Left kidney (tissue), 8 donors: ENCODE measurements at places on chromosomes 4 and X. TPM values are rescaled to one million over a fixed set of nuclear protein-coding genes. Genes with fewer than 3 reads are reported as not detected.

Gene ZCCHC18
- polyA plus RNA-seq, result 6.1 TPM

GRCh38 chr4:150235808-150236271 is 157.6 kb downstream of the DCLK2 start:
- DNase-seq, result no peak

Gene ART3
- polyA plus RNA-seq, result 0.42 TPM

- no peak for DNase-seq
Measured at GRCh38 chr4:173254646-173255045, 79.5 kb downstream of the HMGB2 start.

- no peak for DNase-seq
Measured at GRCh38 chr4:99918656-99919055, 24.4 kb upstream of the LAMTOR3 start.

DNA sequence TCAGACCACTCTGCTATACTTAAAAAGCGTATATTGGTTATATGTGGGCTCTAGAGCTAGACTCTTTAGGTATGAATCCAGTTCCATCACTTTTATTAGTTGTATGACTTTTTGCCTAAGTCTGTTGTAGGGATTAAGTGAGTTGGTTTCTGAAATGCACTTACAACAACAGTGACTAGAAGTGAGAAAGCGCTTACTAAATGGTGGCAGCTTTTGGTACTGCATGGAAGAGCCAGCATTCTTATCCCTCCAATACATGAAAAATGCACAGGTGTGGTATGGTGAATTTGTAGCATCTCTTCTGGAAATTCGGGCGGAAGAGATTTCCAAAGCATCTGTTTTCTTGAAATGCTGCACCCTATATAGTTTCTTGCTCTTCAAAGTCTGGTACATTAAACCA is 117.1 kb downstream of the SPANXA1 start:
- DNase-seq, result no peak

Gene GLRA2
- polyA plus RNA-seq, result 0.52 TPM

Gene PDGFRA
- 159 TPM for polyA plus RNA-seq

GRCh38 chr4:23368081-23368697 is 521.7 kb downstream of the PPARGC1A start:
- no peak for DNase-seq

Gene ATP1B4
- 0.05 TPM for polyA plus RNA-seq

GRCh38 chr4:15755321-15756155 is 22.6 kb upstream of the CD38 start:
- DNase-seq, result no peak

Gene PRKG2
- polyA plus RNA-seq, result 2.8 TPM

GRCh38 chr4:112170451-112170993 is 25.3 kb downstream of the FAM241A start:
- DNase-seq, result no peak

DNA sequence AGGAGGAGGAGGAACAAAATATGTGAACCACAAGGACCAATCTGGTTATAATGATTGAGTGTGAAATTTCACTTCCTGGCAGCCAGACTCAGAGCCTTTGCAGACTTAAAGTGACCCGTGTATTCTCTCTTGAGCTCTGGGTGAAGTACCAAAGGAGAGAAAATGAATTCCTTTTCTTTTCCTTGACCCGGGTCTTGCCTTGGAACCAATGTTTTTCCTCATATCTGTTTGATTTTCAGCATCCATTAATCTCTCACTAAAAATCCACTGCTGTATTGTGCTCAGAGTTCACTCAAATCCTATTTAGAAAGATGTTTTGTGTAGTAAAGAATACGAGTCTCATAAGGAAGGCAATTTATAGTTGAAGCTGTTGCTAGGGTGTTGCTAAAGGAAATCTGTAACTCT is 78.3 kb upstream of the C1QTNF7 start:
- DNase-seq, result no peak

Gene WDR17
- polyA plus RNA-seq, result 16.2 TPM

Gene PNMA6A
- polyA plus RNA-seq, result 10.0 TPM

Gene ZNF718
- polyA plus RNA-seq, result 18.3 TPM

Gene NALF2
- polyA plus RNA-seq, result 0.35 TPM

GRCh38 chr4:41692717-41693345 is 55.7 kb downstream of the PHOX2B start:
- peak; percentile 36 for DNase-seq

- DNase-seq, result no peak
Measured at GRCh38 chr4:157550028-157550427, 329.5 kb downstream of the GRIA2 start.

- DNase-seq, result no peak
Measured at GRCh38 chrX:155127940-155128339, 56.6 kb downstream of the BRCC3 start.

Gene SPINK2
- polyA plus RNA-seq, result not detected

- no peak for DNase-seq
Measured at GRCh38 chr4:38957893-38958292, 74.3 kb downstream of the TMEM156 start.

GRCh38 chrX:106278951-106279350 is 110.8 kb downstream of the PWWP3B start:
- no peak for DNase-seq

DNA sequence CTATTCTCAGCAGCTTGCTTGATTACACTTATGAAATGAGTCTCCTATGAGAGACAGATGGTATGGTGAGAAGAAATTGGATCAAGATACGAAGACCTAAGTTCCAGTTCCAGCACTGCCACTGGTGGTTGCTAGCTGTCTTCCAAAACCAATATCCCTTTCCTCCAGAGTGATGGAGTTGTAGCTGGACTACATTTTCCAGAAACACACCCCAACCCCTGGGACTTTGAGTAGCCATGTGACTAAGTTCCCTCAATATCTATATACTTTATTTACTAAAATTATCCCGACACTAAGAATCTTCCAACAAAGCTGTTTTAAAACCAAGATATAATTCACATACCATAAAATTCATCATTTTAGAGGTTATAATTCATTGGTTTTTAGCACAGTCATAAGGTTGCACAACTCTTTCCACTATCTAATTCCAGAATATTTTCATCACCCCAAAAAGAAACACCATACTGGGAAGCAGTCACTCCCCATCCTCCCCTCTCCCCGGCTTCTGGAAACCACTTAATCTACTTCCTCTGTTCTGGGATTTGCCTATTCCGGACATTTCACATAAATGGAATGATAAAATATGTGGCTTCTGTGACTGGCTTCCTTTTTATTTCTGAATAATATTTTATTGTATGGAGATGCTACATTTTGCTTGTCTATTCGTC is 118.0 kb downstream of the MANBA start:
- DNase-seq, result no peak

GRCh38 chr4:53315300-53315699 is 50.6 kb downstream of the SCFD2 start:
- no peak for DNase-seq

DNA sequence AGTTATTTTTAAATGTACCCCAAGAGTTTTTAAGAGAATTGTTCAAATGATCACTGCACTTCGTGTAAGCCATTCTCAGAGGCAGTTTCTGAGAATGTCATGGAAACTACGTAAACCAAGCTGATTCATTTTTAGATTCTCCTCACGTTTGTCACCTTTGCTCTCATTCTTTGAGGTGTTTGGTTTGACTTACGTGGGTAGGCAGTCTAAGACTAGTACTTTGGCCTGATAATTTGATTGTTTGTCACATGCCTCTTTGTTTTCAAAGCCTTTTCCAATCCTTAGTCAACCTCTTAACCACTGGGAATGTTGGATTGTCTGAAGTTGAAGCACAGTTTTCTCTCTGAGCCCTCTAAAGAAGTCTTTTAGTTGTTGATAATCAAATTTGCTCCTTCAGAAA is 10.5 kb downstream of the SEPTIN11 start:
- DNase-seq, result no peak

- DNase-seq, result peak; percentile 85
Measured at GRCh38 chr4:86359944-86360478, at the start of gene MAPK10. Gene MAPK10 (minus strand): TSS chr4:86360053.

Gene TTC29
- 2.1 TPM for polyA plus RNA-seq

- no peak for DNase-seq
Measured at GRCh38 chr4:4803216-4803911, 56.1 kb upstream of the MSX1 start.

Gene NUP62CL
- 14.1 TPM for polyA plus RNA-seq

Gene GABRG1
- polyA plus RNA-seq, result 0.18 TPM

GRCh38 chr4:67721315-67721769 is 20.4 kb upstream of the UBA6 start:
- no peak for DNase-seq

DNA sequence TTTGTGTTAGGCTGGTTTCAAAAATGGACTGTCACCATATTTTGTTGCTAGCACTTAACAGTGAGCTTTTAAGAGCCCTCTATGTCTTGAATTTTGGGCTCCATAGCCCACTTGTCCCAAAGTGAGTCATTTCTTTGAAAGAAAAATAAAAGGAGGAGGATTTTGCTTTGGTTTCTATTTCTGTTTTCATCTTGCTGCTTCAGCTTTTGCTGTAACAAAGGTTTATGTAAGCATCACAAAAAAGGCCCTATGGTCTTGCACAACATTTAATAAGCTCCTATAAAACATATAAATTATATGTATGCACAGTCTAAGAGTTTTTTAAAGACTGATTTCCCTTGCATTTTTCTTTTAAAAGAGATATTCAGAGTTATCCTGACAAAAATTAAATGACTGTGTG is 105.2 kb downstream of the PHOX2B start:
- DNase-seq, result no peak

DNA sequence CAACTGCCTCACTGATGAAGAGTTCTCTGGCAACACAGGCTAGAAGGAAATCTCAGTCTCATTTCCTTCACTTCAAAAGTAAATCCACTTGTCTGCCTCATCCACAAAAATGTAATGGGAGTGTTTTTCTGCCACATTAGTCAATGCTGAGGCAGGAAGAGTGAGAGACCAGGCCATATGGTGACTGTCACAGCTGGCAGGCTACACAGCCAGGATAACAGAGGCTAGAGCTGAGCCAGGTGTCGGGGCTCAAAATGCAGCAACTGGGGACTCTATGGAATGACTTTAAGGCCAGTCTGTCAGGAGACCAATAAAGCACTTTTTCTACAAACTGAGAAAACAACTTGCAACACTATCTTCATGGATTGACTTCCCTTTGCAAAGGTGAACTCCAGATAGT is 204.2 kb downstream of the GPC3 start:
- no peak for DNase-seq

Gene APOOL
- 28.5 TPM for polyA plus RNA-seq

DNA sequence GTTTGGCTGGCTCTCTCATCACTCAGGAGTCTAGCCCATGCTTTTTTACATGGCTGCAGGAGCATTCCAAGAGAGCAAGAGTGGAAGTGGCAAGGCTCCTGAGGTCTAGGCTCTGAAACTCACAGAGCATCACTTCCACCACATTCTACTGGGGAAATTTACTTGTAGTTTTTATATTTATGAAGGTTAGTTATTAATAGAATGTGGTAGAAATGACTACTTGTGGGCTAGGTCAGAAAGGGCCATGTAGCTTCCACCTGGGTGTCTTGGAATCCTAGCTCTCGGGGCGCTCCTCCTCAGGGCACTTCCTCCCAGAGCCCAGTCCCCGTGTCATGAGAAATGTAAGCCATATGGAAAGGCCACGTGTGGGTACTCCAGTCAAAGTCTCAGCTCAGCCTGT is 127.0 kb upstream of the CASK start:
- DNase-seq, result no peak

DNA sequence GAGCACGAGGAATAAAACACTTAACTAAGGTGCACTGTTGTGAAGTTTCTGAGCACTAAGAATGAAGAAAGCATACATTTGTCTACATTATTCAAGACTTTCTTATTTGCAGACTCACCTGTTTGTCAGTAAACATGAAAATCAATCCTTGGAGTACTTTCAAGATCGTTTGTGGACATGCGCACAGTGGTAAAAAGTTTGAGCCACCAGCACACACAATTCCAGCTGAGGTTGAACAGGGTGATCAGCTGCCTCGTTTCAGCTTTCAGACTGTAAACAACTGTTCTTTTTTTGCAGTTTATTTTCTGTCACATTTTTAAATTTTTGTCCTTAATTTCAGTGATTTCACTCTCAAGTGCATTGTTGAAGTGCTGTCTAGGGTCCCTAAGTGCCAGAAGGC is 143.8 kb upstream of the VCX2 start:
- no peak for DNase-seq

Gene KDM5C
- polyA plus RNA-seq, result 79.6 TPM

Gene NHS
- polyA plus RNA-seq, result 27.3 TPM

DNA sequence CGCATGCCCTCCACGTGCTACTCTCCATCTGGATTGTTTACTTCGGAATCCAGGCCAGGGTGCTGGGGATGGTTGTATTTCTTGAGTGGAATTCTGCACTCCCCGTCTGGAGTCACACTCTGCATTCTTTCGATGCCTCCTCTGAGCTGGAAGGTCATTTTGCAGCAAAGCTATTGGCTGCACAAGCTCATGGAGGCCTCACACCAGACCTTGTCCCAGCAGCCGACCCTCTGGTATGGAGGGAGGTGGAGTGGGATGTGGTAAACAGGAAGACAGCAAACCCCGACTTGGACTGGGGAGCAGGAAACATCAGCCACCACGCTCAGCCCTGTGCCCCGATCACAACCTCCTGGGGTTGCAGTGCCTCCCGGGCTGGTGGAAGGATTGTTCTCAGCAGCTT is 225.3 kb upstream of the LNX1 start:
- no peak for DNase-seq

DNA sequence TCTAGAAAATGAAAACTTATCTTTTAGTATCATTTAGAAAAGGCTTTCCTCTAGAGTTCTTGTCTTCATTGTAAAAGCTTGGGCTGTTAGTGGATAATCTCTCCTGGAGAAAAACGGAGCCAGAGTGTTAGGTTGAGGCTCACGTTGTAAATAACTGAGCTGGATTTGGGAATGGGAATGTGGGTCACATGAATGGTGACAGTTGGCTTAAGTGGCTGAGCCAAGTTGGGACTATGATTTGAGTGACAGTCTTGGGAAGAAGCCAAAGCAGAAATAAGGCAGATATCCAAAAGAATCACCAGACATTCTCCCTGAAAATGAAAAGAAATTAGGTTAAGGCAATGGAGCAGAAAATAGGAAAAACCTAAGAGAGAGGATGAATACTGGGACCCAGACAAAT is 33.6 kb upstream of the PDGFC start:
- no peak for DNase-seq

- no peak for DNase-seq
Measured at GRCh38 chr4:150518559-150518958, 63.4 kb upstream of the MAB21L2 start.

DNA sequence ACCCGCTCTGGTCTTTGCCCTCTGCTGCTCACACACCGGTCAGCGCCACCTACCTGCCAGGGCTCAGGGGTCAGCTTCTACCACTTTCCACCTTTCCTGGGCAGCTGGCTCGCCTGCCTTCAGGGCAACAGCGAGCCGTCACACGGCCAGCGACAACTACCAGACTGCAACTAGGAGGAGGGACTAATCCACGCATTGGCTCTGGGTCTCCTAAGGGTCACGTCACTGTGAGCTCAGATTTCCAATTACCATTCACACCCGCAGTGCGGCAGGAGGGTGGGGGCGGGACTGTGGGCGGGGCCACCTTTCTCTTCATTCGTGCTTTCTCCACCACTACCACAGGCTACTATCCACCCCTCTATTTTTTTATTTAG is at the start of gene BEX5:
Gene BEX5, minus strand, starts transcription at position 172 of the 374 bp plus-strand sequence. CDS start 1,712 bp downstream, outside the sequence.
- peak; percentile 63 for DNase-seq

GRCh38 chr4:125484912-125485311 is 170.2 kb downstream of the FAT4 start:
- no peak for DNase-seq
